ENCODE measurements at places on chromosomes 6 and 20.

DNA sequence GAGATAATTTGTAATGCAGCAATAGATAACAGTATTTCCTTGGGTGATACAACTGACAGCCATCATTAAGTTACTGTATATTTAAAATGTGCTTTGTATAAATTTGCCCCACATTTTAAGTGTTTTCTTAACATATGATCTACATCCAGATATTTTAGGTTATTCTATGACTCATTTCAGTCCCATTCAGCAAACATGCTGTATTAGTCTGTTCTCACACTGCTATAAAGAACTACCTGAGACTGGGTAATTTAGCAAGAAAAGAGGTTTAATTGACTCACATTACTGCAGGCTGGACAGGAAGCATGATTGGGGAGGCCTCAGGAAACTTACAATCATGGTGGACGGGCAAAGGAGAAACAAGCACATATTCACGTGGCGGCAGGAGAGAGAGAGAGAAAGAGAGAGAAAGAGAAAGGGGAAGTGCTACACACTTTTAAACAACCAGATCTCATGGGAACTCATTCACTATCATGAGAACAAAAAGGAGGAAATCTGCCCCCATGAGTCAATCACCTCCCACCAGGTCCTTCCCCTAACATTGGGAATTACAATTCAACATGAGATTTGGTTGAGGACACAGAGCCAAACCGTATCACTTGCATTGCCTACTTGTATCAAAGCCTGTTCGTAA is 9.6 kb upstream of the CHD6 start:
- DNase-seq: no peak

GRCh38 chr6:130674604-130675003 is 152.6 kb upstream of the SMLR1 start:
- DNase-seq: no peak

- DNase-seq: no peak
These were observed 422.6 kb upstream of the MMS22L start for GRCh38 chr6:97705568-97705967.

GRCh38 chr6:32475392-32476206 is 35.9 kb downstream of the HLA-DRA start:
- DNase-seq: no peak

DNA sequence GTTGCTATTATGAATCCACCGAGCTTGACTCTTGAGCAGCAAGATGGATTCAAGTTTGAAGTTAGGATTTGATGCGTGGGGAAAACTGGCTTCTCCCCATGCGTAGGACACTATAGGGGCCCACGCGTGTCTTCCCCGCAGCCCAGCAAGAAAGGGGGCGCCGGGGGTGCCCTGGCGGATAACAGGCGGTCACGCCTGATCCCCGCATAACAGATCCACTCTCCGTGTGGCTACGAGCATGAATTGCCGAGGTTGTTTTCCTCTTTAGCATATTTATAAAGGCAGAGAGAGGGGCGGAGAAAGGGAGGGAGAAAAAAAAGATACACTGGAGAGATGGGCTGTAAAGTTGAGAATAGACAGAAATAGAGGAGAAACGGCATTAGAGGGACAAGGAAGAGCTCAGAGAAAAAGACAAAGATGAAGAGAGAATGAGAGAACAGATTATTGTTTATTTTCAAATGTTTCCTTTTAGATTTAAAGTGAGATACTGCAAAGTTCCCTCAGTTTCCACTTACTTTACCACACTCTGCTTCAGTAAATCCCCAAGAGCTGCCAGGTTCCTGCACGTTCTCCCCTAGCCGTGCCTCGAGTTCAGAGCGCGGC is 32.0 kb downstream of the TFAP2A start:
- no peak for DNase-seq

DNA sequence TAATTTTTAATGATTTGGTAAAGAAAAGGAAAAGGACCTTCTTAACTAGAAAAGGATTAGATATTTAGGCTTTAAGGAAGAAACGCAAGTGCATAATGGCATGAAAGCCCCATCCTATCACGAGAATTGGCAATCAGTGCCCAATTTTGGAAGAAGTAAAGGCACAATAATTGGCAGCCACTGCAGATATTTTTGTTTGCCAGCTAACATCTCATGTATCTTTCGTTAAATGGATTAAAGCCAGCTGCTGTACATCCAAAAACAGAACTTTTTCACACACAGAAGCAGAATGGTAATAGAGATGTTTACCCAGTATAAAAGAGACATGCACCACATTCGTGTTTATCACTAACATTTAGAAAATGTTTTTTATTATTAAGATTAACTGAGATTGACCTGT is 180.3 kb downstream of the C6orf118 start:
- DNase-seq: no peak

DNA sequence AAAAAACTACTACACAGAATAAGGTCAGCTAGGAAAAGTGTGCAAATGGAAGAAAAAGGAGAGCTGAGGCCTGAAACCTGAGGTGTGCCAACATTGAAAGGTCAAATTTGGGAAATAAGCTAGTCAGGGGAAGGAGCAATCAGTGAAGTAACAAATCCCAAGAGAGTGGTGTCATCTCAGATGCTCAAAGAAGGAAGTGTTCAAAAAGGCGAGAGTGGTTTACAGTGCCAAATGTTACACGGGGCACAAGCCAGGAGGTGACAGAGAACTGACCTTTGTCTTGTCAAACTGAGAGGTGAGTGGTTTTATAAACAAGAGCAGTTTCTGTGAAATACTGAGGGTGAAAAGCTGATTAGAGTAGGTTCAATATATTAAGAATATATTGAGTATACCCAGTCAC is 83.0 kb upstream of the TCF21 start:
- no peak for DNase-seq

DNA sequence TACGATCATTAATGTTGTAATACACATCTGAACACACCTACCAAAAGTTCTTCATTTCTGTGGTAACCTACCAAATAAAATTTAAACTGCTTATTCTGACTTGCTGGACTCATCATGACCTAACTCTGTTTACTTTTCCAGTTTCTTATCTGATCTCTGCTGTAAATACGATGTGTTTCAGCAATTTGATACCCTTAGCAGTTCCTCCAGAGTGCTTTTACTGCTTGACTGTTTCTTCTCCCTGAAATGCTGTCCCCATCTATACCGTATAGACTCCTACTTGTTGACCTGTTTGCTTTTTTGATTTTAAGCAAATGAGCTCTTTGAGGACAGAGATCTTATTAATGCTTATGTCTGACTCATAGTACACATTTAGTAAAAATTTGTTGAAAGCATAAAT is 119.5 kb downstream of the SCAF8 start:
- DNase-seq: no peak

- DNase-seq: no peak
These were observed 43.8 kb downstream of the REV3L start for GRCh38 chr6:111439171-111439570.

- DNase-seq: no peak
These were observed 63.7 kb downstream of the PTPRK start for GRCh38 chr6:128456510-128457230.

DNA sequence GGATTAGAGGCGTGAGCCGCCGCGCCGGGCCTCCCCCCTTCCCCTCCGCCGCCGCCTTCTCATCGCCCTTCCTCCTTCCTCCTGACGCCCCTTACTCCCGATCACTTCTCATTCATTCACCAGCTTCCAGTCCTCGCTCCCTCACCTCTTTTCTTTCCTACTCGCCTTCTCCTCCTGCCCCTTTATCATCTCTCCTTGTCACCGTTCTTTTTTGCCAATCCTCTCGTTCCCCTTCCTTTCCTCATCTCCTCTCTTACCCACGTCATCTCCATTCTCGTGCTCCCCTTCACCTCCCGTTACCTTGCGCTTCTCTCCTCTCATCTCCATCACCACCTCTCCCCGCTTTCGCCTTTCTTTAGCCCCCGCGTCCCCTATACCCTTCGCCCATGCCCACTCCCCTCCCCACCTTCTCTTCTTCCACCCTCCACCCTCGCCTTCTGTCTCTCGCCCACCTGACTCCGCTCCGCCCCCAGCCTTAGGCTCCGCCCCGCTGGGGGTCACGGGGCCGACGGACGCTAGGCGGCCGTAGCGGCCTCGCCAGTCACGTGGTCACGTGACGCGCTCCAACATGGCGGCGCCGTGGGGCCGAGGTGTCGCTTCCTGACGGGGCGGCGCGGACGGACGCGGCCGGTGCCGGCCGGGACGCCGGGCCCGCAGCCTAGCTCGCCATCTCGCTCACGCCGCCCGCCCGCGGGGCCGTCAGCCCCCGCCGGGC is at the start of gene ARFGEF2:
TSS of gene ARFGEF2 (plus strand) at position 544 of the 715 bp plus-strand sequence. CDS start 179 bp downstream, outside the sequence.
- peak; percentile 88 for DNase-seq

DNA sequence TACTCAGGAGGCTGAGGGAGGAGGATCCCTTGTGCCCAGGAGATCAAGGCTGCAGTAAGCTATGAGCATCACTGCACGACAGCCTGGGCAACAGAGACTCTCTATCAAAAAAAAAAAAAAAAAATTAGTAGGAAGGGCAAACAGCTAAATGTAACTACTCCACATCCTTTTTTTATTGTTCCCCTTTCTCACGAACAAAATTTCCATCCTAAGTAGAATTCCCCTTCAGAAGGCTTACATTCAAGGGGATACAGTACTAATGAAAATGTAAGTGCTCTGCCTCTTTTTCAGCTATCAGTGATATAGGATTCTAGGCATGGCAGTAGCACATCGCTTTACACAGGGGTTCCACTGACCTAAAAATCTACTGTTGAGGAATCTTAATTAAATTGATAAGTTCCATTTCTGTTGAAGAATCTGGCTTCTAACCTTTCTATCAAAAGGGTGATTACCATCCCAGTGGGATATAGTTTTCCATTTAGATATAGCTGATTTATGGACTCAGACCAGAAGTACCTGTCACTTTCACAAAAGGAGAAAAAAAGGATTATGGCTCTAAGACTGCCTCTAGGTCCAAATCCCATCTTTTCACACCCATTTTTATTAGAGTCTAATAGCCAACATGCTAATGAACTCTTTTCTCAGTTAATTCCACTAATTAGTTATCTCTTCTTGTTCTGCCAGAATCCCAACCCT is 2.6 kb downstream of the B4GALT5 start:
- no peak for DNase-seq

DNA sequence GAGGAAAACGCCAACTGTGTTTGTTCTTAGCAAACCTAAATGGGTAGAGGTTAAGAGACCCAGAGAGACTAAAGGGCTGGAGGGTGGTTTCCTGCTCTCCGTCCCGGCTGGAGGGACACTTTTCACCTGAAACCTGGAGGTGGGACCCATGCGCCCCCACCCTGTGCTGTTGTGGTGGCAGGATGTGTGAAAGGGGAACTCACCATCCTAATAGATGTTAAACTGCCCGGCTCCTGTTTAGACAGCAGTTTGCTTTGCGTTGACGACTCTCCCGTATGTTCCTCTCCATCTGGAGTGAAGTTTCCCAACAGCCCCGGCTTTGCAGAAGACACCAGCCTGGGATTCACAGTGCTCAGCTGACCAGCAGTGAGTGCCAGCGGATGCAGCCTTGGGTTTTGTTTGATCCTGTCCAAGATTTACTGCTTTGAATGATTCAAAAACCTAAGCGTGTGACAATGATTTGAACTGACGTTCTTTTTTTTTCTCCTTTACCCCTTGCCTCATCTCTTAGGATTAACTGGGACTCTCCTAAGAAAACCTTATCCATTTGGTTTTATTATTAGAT is 66.0 kb downstream of the CDH4 start:
- no peak for DNase-seq

DNA sequence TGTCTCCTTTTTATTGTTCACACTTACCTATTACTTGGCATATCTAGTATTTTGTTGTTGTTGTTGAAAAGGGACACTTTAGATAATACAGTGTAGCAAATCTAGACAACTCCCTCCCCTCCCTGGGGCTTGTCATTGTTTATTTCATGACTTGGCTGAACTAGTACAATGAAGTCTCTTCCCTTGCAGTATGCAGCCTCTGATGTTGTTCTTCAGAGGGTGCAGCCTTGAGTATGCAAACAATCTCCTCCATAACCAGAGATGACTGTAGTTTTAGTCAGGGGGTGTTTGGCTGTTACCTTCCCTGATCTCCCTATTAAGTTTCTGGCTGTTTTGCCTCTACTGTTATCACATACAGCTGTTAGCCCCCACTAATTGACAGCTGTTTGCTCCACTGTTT is 315.4 kb upstream of the RUNX2 start:
- no peak for DNase-seq

DNA sequence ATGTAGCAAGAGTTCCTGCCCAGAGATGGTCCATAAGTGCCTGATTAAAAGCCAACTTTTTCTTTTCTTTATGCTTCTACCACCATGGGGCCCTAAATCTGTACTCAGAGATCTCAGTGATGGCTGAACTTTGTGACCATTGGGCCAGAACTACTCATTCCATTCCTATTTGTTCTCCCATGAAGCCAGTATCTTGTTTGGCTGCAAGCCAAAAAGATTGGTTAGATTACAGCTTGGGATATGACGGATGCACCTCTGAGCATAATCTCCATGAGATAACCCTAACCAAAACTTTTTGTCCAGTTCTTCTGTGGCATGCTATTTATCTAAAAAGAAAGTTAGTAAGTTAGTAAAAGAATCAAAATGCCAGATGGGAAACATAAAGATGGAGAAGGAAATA is 72.2 kb downstream of the PLCB4 start:
- no peak for DNase-seq

Measured in stimulated activated CD4-positive, alpha-beta T cell treated with anti-CD3 and anti-CD28 coated beads, Interleukin-1b, Interleukin-23, amount 100 ng/mL, for 1 hour (primary cell).